Dermis blood vessel endothelial cell (primary cell): ENCODE measurements at places on chromosomes 12 and 14. TPM values are rescaled to one million over a fixed set of nuclear protein-coding genes. Genes with fewer than 3 reads are reported as not detected.
A peak's percentile ranks its signal among the peaks of the same experiment; 100 is the strongest.

DNA sequence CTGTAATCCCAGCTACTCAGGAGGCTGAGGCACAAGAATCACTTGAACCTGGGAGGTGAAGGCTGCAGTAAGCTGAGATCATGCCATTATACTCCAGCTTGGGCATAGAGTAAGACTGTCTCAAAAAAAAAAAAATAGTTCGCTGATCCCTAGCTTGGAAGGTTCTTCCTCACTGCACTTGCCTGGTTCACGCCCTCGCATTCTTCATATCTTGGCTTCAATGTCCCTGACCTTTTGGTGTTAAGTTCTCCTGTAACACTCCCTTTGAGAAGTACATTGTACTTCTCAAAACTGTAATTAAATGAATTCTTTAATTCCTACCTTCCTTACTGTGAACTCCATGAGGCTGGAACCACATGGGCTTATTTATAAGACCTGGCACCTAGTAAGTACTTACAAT is 16.5 kb upstream of the TPCN1 start:
- DNase-seq, result no peak

The TAS2R50 gene
- total RNA-seq, result 2.3 and 3.6 TPM in 2 replicates

DNA sequence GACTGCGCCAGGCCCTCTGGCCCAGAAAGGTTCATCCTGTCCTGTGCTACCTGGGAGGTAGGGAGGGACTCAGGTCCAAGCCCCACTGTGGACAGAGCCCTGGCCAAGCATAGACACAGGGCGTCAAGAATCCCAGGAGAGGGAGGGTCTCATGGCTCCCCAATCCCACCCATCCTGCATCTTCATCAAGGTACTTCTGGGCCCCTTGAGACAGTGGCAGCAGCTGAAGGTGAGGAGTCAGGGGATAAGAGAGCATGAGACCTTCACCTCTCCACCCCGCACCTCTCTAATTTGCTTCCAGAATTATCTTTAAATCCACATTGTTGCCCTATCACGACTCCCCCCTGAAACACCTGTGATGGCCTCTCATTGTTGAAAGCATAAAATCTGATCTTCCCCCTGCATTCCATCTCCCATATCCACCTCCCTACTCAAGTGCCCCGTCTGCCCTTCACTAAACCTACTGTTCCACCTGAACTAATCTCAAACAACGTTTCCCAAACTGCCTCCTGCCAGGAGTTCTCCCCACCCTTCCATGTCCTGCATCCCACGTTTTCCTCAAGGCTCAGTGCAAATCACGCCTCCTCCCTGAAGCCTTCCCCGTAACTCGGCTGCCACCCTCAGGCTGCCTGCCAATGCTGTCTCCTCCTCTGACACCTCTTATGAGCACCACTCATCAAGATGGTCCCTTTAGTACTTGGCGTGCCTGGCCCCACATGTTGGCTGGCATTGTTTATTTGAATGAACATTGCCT is 27.1 kb downstream of the KRT18 start:
- DNase-seq, result peak; percentile 44

The AMN gene
- 0.19 TPM in 1 of 2 replicates, not detected in the other for total RNA-seq

DNA sequence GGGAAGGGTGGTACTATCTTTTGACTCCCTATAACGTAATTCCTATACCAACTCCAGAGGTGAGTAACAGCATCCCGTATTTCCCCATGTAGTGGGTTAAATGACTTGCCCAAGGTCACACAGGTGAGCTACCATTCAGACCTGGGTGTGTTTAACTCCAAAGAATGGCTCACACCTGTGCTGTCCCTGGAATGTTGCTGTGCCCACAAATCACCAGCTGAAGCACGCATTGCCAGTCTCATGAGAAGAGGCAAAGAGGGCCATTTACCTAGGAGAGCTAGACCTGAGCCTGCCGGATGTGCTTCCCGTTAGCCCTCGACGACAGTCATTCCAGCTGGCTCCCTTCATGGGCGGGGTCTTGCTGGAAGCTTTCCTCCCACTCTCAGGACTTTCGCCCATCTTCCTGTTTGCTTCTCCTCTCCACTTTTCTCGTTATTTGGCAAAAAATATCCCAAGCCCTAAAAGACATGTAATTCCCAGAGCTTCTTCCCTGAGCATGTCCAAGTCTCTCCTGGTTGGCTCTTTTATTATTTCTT is 106.6 kb upstream of the VASH1 start:
- DNase-seq, result no peak
